Fibroblast of lung (primary cell): ENCODE measurements at places on chromosomes 12 and 14.
A peak's percentile ranks its signal among the peaks of the same experiment; 100 is the strongest.

DNA sequence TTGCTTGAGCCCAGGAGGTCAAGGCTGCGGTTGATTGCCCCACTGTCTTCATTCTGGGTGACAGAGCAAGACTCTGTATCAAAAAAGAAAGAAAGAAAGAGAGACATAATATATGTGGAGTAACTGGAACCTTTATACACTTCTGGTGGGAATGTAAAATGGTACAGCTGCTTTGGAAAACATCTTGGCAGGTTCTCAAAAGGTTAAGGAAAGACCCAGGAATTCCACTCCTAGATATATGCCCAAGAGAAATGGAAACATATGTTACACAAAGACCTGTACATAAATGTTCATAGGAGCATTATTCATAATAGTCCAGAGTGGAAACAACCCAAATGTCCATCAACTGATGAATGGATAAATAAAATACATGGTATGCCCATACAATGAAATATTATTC lies 7.2 kb downstream of the RBMS2 start:
- DNase-seq = peak; percentile 43

GRCh38 chr12:62658910-62659309 lies 192.3 kb downstream of the MON2 start:
- DNase-seq = no peak

DNA sequence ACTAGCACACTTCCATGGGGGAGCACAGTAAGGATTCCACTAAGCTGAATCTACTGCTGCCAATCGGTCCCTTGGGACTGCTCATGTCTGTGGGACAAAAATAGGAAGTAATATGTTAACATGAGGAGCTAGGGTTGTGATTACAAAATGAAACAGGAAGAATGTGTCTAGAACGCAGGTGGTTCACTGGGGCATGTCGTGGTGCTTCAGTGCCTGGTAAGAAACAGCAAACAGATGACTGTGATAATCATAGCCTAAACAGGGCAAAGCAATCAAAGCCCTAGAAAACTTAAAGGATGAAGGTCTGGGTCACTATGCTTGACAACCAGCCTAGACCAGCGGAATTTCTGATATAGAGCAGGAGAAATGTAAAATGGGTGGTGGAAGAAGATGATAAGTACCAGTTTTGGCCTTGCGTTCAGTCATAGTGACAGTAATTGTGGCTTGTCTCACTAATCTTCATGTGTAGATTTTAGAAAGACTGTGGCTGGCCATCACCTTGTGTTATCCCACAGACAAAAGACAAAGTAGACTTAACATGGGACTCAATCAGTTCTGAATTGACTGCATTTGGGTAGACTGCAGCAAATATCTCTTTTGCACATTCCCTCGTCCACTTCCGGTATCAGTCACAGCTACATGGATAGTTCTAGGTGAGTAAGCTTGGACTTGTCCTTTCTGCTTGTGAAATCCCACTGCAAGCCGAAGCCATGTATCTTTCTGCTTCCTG lies 51.4 kb downstream of the WASHC3 start:
- no peak for DNase-seq

DNA sequence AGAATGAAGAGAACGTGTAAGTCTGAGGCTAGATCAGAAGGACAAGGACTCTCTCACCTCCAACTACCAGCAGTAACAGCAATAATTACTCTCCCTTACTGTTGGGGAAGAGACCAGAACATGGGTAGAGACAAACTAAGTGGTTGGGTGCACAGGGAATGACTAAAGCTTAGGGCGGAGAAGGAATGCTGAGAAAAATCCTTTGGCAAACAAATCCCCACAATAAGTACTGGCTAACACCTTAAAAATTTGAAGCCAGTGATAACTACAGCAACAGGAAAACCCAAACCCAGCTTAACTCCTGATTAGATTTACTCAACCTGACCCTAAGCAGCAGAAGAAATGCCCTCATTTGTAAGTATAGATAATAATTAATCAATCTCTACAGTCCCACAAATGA lies 759.0 kb downstream of the AACS start:
- no peak for DNase-seq

DNA sequence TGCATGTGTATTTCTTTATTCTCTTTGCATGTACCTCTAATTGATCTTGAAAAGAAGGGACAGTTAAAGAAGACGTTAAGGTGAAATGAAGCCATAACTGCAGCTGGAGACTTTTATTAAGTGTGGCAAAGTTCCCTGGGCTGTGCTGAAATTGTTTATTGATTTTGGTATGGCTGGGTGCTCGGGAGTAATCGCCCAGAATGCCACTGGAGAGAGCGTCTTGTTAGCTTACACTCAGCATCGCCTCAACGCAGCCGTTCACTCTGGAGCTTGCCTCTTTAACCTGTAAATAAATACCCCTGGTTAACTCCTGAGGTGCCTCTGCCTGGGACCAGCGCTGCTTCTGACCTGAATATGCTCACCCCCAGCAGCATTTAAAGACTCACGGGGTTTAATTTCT lies 98.6 kb downstream of the GPATCH2L start:
- no peak for DNase-seq

DNA sequence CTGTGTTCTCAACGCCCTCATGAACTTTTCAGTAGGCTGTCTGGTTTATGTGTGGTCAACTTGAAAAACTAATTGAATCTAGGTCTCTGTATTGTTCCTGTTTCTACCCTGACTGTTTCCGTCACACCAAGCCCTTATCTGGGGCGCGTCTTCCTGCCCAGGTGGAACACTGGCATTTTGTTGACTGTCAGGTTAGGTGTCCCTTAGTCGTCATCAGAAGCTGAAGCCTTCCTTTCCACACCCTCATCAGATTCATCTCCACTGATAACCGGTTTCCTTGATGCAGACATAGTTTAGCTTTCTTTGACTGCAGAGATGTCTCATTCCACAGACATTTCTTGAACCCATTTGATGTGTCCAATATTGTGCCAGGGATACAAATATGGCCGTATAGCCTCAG lies 96.5 kb downstream of the DUSP16 start:
- DNase-seq = no peak
